ENCODE measurements at places on chromosomes 2 and 18.

DNA sequence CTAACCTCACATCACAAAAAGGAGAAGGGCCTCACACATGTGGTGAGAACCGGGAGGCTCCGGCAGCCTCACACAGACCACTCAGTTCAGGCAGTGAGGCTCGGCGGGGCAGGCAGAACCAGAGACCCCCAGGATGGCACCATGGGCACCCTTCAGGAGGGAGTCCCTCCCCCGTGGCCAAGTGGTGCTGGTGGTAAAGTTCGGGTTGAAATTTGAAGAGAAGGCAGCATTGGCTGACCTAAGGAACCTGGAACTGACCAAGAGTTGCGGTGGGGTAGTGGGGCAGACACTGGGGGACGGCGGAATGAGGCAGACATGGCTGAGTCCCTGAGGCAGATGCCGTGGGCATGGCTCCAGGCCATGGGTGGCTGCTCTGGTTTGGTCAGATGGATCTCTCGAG is 239.3 kb upstream of the MYT1L start:
- no peak for DNase-seq

- DNase-seq = no peak
Observed at GRCh38 chr2:197950724-197951123, 146.3 kb downstream of the PLCL1 start.

GRCh38 chr2:221676566-221677172 is 104.6 kb upstream of the EPHA4 start:
- no peak for DNase-seq

GRCh38 chr18:9563331-9563730 is 51.0 kb downstream of the PPP4R1 start:
- no peak for DNase-seq

DNA sequence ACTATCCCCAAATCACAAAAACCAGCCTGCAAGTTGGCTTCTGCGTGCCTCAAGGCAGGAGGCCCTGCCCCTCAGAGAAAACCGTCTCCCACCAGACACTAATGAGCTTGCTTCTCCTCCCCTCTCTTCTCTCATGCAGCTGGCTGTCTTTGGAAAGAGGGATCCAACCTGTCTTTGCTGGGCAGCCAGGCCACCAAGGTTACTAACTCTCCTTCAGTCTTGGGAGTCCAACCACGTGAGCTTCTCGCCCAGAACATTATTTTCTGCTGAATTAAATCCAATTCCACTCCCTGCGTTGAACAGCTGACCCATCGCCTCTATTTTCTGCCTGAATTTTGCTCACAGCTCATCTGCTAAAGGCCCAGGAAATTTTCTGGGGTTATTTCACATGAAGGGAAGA is 291.3 kb upstream of the NCKAP5 start:
- no peak for DNase-seq

GRCh38 chr2:140210963-140211362 is 1430.8 kb upstream of the NXPH2 start:
- no peak for DNase-seq

- no peak for DNase-seq
Observed at GRCh38 chr2:236184701-236185100, 16.5 kb upstream of the GBX2 start.

- no peak for DNase-seq
Observed at GRCh38 chr2:96508521-96509113, 3.5 kb upstream of the NEURL3 start.

GRCh38 chr2:84882775-84883550 is 2.1 kb upstream of the TRABD2A start:
- DNase-seq = no peak

DNA sequence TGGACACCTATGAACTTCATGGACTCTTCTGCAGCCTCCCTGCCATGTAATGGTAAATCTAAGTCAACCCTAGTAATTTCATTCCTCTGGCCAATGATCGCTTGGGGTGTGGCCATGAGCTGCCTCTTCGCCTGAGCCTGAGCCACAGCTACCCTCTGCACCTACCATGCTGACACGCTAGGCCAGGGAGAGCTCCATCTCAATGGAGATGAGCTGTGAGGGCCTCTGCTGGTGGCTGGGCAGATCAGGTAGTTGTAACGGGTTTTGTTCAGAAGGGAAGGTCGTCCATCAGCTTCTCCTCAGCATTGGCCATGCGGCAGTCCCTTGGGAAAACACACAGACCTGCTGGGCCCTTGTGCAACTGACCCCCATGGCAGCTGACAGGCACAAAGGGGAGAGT is 24.4 kb downstream of the MPHOSPH10 start:
- DNase-seq = no peak

- DNase-seq = peak; percentile 92
Observed at GRCh38 chr2:147182260-147182659, 662.6 kb upstream of the ACVR2A start.

- no peak for DNase-seq
Observed at GRCh38 chr2:200486529-200486928, 23.3 kb downstream of the KCTD18 start.

- no peak for DNase-seq
Observed at GRCh38 chr2:100016756-100017155, 125.6 kb downstream of the AFF3 start.

DNA sequence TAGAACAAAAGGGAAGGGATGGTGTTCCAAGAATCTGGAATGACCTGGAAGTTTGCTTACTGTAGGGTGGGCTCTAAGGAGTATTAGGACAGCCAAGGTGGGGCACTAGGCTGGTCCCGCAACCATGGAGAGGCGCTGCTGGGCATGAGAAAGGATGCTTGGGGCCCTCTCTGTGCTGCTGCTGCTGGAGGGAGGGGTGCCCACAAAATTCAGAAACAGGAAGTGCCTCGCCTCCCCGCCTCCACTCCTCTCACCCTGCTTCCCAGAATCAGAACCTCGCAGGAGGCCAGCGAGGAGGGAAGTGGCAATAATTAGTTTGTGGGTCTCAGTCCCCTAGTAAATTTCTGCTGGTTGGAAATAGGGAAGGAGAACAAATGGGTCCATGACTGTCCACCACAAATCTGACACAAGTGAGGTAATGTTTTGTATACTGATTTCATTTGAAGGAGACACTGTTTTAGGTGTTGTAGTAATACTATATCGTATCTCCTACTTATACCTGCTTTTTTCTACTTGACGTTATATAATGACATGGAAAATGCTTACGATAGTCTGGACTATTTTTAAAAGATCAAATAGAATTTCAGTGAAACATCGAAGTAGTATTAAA is 7.9 kb upstream of the PDCL3 start:
- no peak for DNase-seq

GRCh38 chr2:46188041-46188716 is 109.0 kb upstream of the EPAS1 start:
- no peak for DNase-seq

GRCh38 chr2:54114936-54115283 is 505 bp upstream of the ACYP2 start:
- no peak for DNase-seq

- no peak for DNase-seq
Observed at GRCh38 chr18:10006311-10006893, 92.6 kb downstream of the VAPA start.

DNA sequence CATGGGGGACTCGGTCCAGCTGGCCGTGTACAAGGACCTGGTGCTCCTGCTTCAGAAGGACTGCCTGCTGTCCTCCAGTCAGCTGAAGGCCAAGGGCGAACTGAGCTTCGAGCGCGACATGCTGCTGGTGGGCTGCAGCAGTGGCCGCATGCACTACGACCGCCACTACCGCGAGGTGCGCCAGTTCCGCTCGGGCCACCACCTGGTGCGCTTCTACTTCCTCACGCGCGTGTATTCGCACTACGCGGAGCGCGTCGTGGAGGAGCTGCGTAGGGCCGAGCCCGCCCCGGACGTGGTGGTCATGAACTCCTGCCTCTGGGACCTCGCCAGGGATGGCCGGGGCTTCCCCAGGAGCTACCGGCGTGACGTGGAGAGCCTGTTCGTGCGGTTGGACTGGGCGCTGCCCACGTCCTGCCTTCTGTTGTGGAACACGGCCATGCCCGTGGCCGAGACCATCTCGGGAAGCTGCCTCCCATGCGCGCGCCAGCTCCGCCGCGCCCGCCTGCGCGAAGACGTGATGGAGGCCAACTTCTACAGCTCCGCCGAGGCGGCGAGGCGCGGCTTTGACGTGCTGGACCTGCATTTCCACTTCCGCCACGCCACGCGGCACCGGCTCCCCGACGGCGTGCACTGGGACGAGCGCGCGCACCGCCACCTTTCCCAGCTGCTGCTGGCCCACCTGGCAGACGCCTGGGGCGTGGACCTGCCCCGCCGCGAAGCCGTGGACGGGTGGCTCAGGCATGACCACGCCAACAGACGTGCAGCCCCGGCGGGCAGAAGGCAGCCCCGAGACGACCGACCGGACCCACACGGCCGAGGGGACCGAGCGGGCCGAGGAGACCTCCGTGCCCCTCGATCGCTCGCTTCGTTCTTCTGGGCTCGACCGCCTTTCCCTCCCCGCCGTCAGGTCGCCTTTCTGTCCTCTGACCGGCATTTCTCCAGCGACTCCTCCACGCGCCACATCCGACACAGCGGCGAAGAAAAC is 293.9 kb upstream of the ERBB4 start:
- no peak for DNase-seq

DNA sequence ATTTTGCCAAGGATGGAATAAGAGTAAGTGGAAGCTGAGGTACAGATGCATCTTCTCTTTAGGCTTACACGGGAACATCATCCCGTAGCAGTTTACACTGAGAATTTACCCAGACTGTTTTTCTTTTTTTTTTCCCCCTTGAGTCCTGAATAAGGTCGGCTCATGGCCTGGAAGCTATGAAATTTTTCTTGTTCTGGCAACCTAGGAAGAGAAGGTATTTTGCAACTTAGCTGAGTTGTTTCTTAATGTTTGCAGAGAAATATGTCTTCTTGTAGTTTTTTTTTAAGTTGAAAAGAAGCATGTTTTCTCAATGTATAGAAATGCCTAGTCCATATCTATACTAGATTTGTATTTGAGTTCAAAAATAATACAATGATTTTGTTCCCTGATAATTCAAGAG is 712.5 kb downstream of the TDRD15 start:
- no peak for DNase-seq

DNA sequence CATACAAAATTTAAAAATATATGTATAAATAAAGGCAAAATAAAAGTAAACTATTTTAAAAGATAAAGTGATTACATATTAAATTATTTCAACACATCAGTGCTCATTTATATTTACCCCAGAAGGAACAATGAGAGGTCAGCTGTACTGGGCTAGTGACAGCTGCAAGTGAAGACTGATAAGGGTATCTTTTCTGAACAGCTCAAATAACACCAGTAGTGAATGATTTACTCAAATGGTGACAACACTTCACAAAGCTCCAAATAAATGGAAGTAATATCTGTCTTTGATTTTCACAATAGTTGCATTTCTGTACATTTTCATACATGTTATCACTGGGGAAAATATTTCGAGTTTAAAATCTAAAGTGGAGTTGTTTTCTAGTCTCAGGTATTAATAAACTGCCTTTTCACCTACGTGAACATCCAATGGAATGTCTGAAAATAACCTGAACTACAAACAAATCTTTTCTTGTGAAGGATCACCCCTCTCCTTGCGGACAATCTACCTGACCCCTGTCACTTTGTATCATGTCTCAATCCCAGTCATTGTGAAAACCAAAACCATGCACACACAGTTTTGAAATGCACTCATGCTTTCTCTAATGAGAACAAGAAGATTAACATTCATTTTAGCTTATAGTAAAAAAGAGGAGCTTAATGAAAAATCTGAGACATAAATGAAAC is 1928.8 kb upstream of the CELF4 start:
- no peak for DNase-seq

GRCh38 chr2:105517814-105518705 is 119.2 kb upstream of the FHL2 start:
- no peak for DNase-seq

DNA sequence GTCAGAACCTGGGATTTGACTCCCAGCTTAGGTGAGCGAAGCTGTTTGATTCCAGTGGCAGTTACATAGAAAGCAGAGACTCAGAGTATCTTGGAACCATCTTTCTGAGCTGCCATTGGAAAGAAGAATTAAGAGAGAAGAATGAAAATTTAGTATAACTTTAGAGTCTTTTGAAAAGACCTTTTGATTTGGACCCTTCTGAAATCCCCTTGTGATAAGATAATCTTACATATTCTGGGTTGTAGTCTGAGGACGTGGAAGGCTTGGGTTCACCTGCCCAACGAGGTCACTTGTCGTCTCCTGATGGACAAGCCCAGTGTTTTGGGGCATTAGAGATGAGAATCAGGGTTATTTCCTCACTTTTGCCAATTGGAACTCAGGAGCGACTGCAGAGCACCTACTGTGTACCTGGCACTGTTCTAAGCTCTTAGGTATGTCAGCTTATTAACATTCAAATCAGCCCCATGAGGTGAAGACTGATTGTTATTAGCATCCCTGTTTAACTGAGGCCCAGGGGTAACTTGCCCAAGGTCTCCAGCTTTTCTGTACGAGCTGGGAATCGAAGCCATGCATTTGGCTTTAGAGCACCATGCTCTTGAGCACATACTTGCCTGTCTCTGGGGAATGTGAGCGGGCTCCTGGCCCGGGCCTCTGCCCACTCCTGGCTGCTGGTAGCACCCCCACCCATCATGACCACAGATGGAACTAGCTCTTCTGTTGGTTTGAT is 2.9 kb downstream of the HK2 start:
- DNase-seq = no peak

DNA sequence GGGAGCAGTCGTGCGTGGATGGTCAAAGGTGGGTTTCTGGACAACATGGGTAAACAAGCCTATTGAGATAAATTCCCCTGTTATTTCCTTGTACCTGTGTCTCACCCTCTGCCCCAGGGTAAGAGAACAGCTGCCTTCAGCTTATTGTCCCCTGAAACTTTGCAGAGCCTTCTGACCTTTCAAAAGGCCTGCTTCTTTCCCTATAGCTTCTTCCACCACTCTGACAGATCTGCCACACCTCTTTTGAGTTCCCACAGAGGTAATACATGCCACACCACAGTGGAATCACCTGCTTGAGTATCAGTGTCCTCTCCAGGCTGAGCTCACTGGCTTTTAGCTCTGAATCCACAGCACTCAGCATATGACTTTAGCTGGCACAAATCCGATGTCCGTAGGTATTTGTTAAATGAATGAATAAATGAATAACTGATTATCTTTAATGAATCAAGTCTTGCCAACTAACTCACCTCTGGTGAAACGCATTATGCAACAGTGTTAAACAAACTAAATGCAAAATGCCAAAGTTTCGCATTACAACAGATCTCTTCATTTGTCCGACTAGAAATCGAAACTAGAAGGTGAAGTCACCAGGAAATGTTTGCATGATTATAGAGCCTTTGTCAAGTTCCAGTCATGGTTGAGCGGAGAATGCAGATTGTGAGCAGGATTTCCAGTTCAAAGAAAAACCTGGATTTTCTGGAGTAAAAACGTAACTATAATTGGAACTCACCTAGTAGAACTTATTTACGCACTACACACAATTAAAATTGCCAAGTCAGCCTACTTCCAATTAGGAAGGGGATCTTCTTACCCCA is 16.4 kb downstream of the DYNAP start:
- peak; percentile 98 for DNase-seq

- no peak for DNase-seq
Observed at GRCh38 chr18:39486268-39486667, 1920.7 kb upstream of the CELF4 start.

DNA sequence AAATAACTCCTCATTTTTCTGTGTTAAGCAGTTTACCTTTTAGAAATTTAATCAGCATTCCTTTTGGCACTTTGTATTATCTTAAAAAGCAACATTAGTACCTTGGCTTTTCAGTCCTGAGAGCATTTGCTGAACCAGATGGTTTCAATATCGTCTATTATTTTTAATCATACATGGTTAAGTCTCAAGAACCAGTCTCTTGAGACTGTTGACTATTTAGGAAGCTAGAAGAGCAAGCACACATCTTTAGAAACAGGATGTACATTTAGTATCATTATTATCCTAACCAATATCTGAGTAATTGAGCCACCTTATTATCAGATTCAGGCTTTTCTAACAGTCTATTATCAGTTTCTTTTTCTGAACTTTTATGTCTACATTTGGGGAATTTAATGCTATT is 28.2 kb upstream of the ZEB2 start:
- DNase-seq = no peak

All from kidney tubule cell (primary cell).